ENCODE measurements at places on chromosomes 2 and 18.

DNA sequence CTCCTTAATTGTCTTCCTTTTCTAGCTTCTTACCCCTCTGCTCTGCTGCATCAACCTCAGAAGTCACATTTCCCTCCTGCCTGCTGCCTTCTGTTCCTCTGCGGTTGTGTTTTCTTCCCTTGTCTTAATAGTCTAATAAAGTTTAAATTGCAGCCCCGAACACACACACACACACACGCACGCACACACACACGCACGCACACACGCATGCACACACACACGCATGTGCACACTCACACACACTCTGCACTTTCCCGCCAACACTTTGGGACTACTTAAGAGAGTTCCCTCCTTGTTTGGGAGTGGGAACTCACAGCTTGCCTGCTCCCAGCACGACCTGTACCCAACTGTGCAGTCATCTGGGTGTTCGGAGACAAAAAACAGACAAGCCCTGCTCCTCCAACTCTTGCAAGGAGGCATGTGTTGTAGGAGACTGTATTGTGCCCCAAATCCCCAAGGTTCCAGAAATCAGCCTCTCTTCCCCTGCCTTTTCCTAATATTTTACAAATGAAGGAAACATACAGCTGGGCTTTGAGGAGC is 99.1 kb downstream of the SETBP1 start:
- no peak for DNase-seq

GRCh38 chr2:201901786-201902185 is 95.4 kb downstream of the CDK15 start:
- DNase-seq, result no peak

DNA sequence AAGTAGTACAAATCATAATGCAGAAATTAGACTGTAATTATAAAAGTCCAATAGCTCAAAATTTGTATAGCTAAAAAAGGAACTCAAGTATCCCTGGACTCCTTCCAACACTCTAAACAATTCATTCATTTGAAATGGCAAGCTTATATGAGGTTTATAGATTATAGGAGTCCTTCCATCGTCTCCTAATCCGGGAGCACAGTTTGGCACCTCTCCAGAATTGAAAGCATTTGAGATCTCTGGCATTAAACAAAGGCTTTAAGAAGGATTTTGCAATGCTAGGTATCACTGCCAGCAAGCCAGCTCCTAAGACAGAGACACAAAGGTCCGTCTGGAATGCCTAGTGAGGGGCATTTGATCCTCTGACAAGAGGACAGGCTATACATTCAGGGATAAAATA is 90.9 kb downstream of the ACVR1 start:
- DNase-seq, result no peak

DNA sequence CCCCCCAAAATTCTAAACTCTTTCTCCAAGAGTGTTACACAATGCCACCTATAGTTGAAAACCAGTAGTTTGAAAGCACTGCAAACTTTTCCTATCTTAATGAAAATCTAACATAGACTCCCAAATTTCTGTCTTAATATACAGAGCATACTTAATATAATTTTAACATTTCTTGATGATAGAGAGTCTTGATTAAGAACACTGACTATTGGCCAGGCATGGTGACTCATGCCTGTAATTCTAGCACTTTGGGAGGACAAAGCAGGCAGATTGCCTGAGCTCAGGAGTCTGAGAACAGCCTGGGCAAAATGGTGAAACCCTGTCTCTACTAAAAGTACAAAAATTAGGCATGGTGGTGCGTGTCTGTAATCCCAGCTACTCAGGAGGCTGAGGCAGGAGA is 34.2 kb downstream of the ASXL2 start:
- no peak for DNase-seq

- no peak for DNase-seq
Measured at GRCh38 chr2:63053889-63054602, 3.4 kb downstream of the OTX1 start.

GRCh38 chr2:95158441-95158840 is 1.2 kb downstream of the ZNF514 start:
- DNase-seq, result no peak

GRCh38 chr2:202069170-202070067 is 3.6 kb upstream of the KIAA2012 start:
- no peak for DNase-seq

DNA sequence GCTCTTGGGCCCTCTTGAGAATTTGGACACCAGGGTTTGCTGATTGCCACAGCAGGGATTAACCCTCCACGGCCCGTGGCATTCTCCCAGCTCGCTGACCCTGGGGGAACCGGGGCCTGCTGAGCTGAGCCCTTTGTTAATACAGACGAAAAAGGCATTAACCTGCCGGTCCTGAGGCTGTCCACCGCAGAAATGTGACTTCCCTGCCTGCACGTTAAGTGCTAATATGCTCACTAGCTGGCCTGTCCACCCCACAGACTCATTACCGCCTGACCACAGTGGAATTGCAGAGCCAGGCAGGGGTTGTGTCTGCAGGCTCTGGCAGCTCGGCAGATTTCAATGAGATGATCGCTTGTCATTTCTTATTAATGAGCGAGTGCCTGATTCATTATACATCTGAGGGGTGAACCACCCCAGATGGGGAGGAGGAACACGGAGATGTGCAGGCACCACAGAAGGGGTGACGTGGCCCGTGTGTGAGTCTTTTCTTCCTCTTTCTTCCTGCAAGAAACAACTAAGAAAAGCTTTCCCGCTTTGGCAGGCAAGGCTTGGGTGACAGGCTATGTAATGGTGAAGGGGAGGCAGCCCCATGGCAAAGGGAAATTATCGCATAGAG is 126.0 kb downstream of the GLI2 start:
- DNase-seq, result no peak

GRCh38 chr2:98608962-98609604 is 694 bp downstream of the UNC50 start:
- no peak for DNase-seq

DNA sequence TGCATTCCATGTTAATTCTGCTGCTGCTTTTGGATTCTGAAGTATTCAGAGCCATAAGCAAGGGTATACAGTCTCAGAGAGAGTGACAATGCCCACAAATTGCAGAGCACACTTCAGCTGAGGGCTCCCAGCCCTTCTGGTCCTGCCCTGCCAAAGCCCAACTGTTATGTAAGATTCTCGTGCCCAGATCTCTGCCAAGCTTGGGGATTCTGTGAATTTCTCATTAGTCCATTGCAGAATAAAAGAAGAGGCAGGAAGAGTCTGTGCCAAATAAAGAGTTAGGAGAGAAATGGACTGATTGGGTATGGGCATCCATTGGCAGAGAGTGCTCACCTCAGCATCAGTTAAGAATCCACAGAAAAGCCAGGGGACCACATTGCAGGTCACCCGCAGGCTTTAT is 112.0 kb upstream of the PNPT1 start:
- DNase-seq, result no peak

GRCh38 chr18:36653870-36654269 is 174.9 kb downstream of the TPGS2 start:
- no peak for DNase-seq

DNA sequence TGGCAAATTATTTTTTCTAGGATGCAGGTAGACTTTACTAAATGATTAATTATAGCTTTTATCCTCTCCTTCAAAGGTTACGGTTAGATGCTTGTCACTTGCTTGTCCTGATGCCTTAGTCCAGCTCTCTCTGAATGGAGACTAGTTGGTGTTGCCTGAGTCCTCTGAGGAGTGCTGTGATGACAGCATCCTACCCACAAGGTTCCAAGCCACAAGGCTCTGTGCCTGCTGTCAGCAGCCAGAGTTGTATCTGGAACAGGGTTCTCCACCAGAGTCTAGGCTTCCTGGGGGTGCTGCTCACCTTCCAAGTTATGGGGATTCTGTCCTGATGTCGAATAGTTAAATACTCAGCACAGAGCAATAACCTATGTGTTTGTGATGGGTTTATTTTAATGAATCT is 125.7 kb downstream of the GALNT1 start:
- DNase-seq, result no peak

All from stimulated activated CD4-positive, alpha-beta T cell treated with anti-CD3 and anti-CD28 coated beads, Interleukin-1b, Interleukin-23, amount 100 ng/mL, for 24 hours (primary cell).